NCI-H774 (cell line): ENCODE measurements at places on chromosomes 1 and 21.

GRCh38 chr21:41418393-41418792, 7.6 kb upstream of the MX1 start:
- DNase-seq: no peak

DNA sequence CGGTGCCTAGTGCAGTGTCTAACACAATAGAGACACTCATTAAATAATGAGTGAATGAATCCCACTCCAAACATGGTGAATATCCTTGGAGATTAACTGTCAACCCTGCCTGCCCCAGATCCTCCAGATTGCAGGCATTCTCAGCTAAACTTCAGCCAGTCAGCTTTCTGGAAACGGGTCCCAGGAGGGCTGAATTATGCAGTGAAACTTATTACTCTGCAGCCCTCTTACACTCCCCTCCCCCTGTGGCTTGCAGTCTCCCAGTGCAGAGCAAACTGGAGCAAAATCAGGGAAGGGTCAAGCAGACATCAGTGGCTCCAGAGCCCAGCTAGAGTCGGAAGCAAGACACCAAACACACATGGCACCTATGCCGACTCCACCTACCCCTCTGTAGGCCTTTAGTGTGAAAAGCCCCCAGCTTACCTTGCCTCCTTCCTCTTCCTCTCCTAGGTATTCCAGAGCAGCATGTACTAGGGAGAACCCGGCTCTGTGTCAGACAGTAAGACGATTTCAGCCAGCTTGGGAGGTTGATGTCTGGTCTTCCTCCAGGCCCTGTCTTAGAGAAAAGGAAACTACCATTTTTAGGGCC, 6.5 kb upstream of the RGS16 start:
- no peak for DNase-seq

DNA sequence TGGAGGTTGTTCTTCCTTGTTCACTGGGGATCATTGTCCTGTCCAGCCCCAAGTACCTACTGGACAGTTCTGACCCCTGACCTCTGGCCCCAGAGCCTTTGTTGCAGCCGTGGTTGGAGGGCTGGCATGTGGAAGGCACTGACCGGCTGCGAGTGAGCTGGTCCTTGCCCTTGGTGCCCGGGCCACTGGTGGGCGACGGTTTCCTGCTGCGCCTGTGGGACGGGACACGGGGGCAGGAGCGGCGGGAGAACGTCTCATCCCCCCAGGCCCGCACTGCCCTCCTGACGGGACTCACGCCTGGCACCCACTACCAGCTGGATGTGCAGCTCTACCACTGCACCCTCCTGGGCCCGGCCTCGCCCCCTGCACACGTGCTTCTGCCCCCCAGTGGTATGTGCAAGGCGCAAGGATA, 11.4 kb downstream of the TIE1 start:
- DNase-seq: no peak

- no peak for DNase-seq
Measured at GRCh38 chr1:205849619-205850355, at the start of gene PM20D1. PM20D1 (minus strand) TSS chr1:205850132; CDS start chr1:205850072, 60 bp downstream.
